ENCODE measurements at places on chromosomes 6 and 20.

DNA sequence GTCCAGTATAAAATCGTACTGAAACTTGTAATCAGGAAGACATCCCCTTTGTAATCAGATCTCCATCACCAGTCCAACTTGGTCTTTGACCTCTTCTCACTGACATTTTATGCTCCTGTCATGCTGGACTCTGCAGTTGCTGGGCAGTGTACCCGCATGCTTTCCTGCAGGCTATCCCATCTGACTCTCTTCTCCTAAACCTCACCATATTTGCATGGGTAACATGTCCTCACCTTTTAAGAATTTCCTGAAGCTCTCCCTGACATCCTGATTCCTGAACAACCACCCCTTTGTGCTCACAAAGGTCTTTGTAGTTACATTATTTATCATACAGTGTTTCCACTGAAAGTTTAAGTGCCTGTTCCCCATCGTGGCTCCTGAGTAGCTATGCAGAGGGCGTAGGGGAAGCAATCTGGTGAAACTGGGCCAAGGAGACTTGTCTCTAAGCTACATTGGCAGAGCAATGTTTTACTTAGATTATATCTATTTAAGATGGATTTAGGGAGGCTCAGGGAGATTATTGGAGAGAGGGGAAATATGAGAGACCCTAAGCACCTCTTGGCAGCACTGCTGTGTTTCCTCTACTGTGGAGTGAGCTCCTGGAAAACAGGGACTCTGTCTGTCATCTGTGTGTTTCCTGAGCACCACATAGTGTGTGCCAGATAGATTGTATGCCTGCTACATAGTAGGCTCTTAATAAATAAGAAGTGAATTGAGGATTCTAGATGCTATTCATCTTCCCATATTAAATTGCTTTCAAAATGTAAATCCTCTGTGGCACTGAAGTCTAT, 124.0 kb downstream of the LAMA2 start:
- no peak for DNase-seq

DNA sequence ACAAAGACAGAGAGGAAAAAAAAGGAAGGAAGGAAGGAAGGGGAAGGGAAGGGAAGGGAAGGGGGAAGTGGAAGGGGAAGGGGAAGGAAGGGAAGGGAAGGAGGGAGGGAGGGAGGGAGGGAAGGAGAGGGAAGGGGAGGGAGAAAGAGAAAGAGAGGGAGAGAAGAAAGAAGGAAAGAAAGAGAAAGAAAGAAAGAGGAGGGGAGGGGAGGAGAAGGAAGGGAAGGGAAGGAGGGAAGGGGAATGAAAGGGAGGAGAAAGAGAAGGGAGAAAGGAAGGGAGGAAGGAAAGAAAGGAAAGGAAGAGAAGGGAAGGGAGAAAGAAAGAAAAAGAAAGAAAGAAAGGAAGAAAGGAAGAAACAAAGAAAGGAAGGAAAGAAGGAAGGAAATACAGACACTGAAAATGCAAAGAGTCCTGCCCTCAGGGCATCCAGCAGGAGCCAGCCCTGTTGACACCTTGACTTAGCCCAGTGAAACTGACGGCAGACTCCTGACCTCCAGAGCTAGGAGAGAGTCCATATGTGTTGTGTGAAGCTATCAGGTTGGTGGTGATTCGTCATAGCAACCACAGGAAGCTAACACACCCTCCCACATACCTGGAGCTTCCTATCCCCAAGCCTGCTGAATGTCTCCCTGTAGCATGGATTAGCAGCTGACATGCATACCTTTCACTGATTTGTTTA, 58.7 kb upstream of the SULF2 start:
- DNase-seq, result no peak

- DNase-seq, result no peak
Measured at GRCh38 chr6:3291987-3292386, 33.2 kb downstream of the PSMG4 start.

GRCh38 chr20:53080969-53081871, 109.1 kb downstream of the TSHZ2 start:
- DNase-seq, result no peak

DNA sequence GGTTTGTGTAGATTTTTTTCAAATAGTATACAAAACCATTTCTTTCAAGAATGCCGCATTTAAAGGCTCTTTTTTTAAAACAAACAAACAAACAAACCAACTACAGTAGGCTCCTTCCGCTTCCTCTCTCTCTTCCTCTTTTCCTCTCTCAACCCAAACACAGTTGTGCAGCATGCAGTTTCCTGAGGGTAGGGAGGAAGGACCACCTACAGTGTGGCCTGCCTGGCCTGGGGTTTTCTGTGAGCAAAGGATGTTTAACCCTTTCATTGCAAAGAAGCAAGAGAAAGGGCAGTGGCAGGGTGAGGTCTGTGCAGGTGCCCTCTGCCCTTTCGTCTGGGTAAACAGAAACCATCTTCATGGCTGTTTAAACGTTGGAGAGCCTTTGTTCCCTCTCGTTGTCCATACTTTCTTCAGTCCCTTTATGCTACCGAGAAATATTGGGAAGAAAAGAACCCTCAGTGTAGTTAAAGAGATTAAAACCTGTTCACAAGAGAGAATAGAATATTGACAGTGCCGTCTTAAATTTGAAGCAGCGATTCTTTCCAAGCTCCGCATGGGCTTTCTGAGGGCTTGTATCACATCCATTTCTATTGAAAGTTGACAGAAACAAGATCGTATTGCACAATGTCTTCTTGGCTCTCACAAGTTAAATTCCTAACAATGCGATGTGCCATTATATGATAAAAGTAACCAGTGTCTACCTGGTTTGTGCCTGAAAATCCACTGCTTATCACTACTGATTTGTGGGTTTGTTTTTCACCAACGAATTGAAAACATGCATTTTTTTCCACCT, 215.5 kb upstream of the SNX9 start:
- no peak for DNase-seq

- DNase-seq, result no peak
Measured at GRCh38 chr6:167356874-167357273, 32.0 kb downstream of the TTLL2 start.

DNA sequence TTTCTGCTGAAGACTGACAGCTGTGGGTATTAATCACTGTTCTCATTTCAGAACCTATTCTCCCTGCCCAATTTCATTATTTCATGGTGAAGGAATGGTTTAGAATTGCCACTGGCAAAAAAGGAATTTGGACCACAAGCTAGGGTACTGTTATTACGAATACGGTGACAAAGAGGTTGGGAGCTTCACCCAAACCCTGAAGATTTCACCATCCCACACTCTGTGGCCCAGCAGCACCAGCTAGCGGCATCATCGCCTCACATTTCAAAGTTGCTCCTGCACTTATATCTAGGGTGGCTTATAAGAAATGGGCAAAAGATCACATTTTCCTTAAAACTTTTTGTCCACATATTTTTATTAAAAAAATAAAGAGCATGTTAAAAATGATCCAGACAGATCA, 236.1 kb downstream of the SYNDIG1 start:
- no peak for DNase-seq

DNA sequence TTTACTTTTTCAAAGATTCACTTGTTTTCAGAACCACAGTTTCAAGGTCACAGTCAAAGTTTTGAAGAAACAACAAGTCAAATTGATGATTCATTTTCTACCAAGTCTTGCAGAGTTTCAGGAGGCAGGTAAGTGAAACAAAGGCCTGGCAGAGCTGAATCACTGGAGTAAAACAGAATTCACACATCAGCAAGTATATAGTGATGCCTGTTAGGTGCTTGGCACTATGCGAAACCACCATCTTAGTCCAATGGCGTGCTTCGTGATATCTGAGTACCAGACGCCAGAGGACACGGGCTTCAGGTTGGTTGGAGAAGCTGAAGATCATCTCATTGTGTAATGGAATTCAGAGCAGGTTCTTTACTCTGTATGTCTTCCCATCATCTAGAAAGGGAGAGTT, 75.9 kb downstream of the RTN4IP1 start:
- DNase-seq, result no peak

GRCh38 chr6:38591439-38591838, 48.3 kb downstream of the BTBD9 start:
- DNase-seq, result no peak
